ENCODE measurements at places on chromosomes 6 and 20. TPM values are rescaled to one million over a fixed set of nuclear protein-coding genes. Genes with fewer than 3 reads are reported as not detected.

DNA sequence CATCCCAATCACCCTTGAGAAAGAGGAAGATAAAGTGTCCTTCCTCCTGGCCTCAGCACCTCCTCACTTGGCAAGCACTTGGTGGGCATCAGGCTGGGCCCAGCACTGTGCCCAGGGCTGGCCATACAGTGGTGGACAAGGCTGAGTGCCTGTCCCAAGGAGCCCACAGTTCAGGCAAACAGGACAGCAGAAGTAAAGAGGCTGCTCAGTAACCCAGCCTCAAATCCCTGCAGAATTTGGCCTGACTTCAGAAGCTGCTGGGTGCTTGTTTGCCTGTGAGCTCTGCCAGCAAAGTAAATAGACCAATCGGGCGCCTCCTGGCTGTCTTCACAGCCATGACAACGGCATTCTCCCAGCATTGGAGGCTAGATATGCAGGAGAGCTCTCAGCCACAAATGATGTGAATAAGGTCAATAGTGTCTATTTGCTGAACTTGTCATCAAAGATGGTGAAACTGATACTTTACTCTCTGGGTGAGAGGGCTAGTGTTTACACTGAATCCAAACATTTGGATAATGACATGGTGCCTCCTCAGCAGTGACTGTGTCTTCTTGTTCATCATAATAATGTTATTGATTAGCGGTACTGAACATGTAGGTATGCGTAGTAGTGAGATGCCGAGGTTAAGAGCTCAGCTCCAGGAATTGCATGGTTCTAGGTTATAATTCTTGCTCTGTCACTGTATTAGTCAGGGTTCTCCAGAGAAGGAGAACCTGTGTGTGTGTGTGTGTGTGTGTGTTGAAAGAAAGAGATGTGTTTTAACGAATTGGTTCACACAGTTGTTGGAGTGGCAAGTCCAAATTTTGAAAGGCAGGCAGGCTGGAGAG lies 36.9 kb upstream of the FANCE start:
- peak; percentile 69 for DNase-seq

DNA sequence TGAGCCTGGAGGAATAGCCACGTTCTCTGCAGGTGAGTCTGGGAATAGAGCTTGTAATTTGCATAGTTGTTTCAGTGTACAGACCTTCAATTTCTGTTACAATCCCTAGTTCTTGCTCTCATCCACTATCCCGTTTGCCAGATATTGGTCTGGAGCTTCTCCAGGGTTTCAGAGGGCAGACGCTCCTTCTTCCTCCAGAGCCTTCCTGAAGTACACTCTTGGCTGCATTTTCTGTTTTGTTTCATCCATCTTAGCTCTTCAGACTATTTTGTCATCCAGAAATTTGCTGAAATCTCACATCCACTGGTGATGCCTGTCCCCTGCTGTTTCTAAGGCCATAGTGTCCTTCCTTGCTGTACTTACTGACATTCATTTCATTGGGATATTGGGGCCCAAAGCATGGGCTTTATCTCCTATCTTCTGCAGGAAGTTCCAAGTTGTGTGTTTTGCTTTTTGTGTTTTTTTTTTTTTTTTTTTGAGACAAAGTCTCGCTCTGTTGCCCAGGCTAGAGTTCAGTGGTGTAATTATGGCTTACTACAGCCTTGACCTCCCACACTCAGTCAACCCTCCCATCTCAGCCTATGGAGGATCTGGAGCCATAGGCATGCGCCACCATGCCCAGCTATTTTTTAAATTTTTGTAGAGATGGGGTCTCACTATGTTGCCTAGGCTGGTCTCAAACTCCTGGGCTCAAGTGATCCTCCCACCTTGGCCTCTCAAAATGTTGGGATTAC lies 18.7 kb downstream of the CDS2 start:
- no peak for DNase-seq

GRCh38 chr6:151647976-151648639 lies 154.3 kb downstream of the CCDC170 start:
- no peak for DNase-seq

DNA sequence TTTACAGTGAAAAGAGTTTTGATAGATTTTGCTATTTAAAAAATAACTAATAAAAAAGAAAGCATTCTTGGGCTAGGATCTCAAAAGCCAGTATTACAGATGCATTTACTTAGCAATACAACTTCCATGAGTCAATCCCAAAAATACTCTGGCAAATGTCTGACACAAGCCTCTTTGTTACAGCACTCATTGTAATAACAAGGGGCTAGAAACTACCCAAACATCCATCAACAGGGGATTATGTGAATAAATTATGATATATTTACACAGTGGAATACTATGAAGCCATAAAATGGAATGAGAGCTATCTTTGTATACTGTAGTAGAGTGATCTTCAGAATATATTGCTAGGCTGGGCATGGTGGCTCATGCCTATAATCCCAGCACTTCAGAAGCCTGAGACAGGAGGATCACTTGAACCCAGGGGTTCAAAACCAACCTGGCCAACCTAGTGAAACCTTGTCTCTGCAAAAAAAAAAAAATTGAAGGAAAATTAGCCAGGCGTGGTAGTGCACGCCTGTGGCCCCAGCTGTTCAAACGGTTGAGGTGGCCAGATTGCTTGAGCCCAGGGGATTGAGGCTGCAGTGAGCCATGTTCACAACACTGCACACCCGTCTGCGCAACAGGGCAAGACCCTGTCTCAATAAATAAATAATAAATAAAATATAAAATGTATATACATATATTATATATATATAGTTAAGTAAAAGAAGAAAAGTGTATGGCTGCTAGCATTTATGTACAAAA lies 34.7 kb upstream of the TOP1 start:
- DNase-seq: no peak

DNA sequence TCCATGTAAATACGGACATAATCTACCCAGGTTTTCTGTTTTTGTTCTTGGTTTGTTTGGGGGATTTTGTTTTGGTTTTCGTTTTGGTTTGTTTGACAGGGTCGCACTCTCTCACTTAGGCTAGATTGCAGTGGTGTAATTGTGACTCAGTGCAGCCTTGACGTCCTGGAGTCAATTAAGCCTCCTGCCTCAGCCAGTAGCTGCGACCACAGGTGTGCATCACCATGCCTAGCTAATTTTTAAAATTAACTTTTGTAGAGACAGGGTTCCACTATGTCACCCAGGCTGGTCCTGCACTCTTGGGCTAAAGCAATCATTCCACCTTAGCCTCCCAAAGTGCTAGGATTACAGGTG lies 37.8 kb upstream of the EYA4 start:
- DNase-seq: no peak

- peak; percentile 73 for DNase-seq
Observed at GRCh38 chr6:150409576-150410066, 40.8 kb downstream of the IYD start.

DNA sequence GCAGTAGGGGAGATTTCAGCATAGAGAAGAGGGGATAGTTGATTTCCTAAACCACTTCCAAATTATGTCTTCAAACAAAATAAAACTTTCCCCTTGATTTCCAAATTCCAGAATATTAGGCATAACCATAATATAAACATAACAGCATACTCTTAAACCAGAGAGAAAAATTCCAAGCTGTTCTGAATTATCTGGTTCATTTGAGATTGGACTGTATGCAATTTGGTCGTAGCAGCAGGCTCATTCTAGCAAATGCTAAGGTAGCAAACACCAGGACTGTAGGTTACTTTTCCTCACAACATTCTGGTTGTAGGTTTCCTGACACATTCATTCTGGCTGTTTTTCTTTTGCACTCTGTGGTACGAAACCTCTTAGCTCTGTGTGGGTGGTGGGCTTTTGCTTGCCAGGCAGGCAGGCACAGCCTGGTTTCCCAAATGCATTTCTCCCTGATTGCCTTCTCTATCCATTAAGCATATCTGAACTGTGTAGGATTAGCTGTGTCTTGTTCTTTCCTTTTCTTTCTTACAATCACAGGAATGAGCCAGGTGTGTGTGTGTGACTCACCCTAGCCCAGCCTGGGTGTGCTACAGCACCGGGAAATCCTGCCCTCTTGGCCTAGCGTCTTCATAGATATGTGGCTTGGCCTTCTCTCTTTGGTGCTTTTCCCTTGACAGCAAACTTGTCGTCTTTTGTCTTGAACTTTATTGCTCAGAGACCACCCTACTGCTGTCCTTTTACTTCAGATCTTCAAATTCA lies 77.1 kb downstream of the JARID2 start:
- no peak for DNase-seq

- DNase-seq: no peak
Observed at GRCh38 chr6:5936140-5936539, 70.6 kb downstream of the NRN1 start.

DNA sequence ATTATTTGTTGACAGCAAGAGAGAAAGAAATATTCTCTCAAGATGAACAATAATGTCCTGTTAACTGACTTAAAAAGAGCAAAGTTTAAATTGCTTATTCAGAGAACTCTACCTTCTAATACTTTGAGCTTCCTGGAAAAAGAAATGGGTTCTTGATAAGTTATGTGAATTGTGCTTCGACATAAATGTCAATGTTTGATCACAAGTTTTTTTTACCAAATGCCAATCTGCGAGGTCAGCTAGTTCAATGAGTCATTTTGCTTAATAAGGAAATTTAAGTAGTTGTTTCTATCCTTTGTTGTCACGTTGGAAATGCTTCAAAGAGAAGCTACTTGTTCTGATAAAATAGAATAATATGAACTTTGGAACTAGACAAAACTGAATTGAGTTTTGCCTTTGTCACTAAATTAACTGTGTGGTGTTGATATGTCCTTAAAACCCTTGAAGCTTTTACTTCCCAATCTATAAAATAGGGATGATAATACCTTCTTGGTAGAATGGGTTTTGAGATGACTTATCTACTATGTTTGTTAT lies 642.1 kb upstream of the FLRT3 start:
- DNase-seq: no peak

DNA sequence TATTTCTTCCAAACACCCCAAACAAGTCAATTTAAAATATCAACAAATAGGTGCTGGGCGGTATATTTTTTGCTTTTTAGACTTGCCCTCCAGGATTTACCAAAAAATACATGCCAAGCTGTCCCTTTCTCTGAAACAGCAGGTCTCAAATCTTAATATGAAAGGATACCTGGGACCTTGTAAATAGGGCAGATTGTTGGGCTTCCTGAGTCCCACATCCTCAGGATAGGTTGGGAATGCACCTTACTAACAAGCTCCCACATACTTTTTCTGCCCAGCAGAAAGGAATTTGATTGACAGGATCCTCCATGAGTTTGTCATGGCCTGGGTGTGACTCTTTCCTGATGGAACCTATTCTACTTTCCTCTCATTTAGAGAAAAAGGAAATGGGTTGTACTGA lies 4.9 kb upstream of the SLC24A3 start:
- no peak for DNase-seq

GRCh38 chr6:130503146-130503545 lies 137.3 kb downstream of the TMEM200A start:
- DNase-seq: no peak

DNA sequence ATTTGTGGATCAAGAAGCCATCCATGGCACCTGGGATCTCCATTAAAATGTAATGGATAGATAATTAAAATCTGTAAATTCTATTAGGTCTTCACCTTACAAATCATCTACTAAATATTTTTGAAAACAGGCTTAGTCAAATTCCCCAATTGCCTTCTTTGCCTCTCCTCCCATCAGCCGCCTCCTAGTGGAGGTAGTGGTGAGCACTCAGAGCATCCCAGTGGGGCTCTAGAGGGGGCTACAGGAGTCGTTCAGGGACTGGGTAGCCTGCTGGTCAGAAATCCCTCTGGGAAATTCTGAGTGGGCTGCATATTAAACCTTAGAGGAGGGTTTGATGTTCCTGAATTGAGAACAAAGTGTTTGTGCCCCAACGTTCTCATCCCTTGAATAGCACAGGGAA lies 20.8 kb upstream of the PAX1 start:
- no peak for DNase-seq

The LY6G6C gene
- total RNA-seq: not detected

The MYH7B gene
- 82.3 TPM for total RNA-seq

The CCN6 gene
- not detected for total RNA-seq

The SNAP91 gene
- not detected for total RNA-seq

The TTK gene
- 0.52 TPM for total RNA-seq

The ACSS1 gene
- total RNA-seq: 27.9 TPM

The CPNE5 gene
- total RNA-seq: 14.7 TPM

The C2 gene
- 30.0 TPM for total RNA-seq

The TSPYL4 gene
- 35.0 TPM for total RNA-seq

Data from left cardiac atrium (tissue), 4 donors.